HS-5 (cell line): ENCODE measurements at places on chromosomes 11 and 22.
A peak's percentile ranks its signal among the peaks of the same experiment; 100 is the strongest.

GRCh38 chr11:126702165-126702720 is 298.3 kb downstream of the KIRREL3 start:
- no peak for DNase-seq

DNA sequence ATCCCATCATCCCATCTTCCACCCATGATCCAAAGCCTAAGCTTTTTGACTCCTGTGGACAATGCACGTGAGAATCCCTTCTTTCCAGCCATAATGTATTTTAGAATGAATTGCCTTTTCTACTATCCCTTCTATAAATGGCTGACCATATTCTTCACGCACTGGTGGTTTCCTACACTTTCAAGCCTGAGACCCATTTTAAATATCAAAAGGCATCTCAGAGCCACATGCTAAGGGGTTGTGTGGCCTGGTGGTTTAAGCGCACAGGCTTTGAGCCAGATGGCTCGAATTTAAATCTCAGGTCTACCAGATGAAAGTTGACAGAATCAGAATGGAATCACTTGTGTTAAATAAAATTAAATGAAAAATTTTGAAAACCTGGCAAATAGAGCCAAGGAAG is 54.5 kb downstream of the C11orf91 start:
- no peak for DNase-seq

- DNase-seq, result no peak
These were observed 16.0 kb downstream of the TUBA8 start for GRCh38 chr22:18126606-18127005.

- DNase-seq, result no peak
These were observed 82.4 kb upstream of the BLID start for GRCh38 chr11:122198291-122198983.

GRCh38 chr11:132048040-132048439 is 677.6 kb downstream of the NTM start:
- DNase-seq, result no peak

DNA sequence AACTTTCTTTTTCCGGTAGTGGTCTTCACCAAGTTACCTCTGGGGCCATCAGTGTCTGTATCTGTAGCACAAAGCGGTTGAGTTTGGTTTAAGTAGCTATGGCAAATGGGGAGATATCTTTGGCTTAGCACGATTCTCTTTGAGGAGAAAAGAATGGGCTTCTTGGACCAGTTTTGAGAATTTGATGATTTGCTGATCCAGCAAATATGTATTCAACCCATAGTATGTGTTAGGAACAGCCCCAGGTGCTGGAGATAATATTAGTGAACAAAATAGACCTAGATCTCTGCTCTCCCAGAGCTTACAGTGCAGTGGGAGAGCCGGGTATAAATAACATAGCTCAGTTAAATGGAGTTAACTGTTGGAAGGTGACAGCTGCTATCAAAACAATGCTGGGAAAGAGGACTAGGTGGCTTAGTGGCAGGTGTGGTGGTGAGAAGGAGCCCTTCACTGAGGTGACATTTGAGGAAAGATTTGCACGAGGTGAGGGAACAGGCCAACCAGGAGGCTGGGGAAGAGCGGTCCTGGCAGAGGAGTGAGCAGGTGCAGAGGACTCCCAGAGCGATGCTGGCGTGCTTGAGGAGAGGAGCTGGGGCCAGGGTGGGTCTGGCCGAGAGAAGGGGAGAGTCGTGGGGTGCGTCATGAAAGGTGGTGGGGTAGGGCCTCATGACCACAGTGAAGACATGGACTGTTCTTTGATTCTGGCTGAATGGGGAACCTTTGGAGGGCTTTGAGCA is 5.0 kb downstream of the TBC1D22A start:
- no peak for DNase-seq

DNA sequence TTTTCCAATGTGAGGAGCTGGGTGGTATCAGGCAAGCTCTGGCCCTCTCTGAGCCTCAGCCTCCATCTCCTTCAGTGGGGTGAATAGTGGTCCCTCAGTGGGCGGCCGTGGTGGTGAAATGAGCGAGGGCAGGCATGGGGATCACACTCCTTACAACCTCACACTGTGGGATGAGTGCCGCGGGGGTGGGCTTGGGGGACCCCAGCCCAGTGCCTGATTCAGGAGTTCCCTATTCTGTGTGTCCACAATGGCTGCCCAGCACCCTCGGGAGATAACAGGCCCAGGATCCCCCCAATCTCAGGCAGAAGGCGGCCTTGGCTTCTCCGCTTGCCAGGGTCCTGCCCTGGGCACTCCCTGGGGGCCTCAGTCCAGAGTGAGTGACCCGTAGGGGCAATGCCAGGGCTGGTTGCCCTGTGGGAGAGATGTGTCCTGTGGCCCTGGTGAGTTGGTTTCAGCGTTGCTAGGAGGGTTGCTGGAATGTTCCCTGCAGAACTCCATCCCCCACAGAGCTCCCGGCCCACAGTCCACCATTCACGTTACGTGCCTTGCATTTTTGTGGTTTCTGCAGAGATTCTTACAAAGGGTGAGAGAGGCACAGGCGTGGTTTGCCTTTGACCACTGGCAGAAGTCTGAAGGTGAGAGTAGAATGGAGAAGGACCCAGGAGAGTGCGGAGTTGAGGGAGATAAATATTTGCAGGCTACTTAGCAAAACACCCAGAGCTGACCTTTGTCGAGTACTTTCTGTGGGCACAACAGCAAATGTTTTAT is 2.9 kb downstream of the ALDH3B1 start:
- DNase-seq, result peak; percentile 77

- DNase-seq, result no peak
These were observed 364.0 kb downstream of the GRM5 start for GRCh38 chr11:88701816-88702215.

DNA sequence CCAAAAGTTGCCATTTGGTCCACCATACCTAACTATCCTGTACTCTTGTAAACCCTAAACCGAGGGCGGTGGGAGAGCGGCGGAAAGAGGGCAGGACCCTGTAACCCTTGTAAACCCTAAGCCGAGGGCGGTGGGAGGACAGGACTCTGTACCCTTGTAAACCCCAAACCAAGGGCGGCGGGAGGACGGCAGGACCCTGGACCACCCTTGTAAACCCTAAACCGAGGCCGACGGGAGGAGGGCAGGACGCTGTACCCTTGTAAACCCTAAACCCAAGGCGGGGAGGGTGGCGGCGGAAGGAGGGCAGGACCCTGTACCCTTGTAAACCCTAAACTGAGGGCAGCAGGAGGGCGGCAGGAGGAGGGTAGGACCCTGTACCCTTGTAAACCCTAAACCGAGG is 12.5 kb upstream of the OR52I2 start:
- no peak for DNase-seq

GRCh38 chr22:23274146-23274526 is 93.8 kb downstream of the BCR start:
- no peak for DNase-seq

DNA sequence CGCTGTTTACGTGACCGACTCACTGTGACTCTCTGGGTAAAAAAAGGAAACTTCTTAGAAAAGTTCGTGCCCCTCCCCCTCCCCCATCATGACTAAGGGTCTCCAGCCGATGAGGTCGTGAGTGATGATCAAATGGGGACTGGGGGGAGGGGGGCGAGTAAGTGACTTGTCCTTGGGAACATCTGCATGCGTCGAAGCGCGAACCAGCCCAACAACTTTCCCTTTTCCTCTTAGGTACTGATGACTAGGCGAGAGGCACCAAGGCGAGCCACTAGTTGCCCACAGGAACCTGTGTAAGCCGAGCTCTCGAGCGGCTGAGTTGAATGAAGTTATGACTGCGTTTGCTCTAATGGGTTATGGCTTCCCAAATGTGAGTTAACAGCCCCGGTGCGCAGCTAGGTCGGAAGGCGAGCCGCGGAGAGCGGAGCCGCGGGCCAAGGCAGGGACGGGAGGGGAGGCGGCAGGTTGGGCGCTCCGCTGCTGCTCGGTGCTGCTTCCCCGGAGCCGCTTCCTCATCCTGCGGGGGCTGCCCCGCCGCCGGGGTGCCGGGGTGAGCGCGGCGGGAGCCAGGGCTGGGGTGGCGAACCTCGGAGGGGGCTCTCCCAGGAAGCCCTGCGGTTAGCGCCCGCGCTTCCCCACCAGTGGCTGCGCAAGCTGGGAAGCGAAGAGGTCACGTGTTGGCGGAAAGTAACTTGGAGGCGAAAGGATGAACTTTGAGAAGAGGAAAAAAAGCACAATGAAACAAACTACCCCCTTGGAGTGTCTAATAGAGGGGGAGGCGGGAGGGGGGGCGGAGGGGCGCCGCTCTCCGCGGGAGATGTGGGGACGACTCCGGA is 22.1 kb upstream of the BDNF start:
- no peak for DNase-seq

DNA sequence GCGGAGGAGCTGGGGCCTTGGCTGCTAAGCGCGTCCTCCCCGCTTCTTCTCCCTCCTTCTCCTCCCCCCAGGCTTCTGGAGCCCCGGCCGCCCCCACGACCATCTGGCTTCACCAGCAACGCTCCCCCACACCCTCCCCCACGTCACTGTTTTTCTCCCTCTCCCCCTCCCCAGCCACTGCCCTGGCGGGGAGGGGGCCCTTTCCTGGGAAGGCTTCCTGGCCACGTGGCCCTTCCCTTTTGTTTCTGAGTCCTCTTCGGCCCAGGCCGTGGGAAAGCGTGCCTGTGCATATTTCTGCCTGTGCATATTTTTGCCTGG is 27.7 kb downstream of the RTN4R start:
- DNase-seq, result no peak

DNA sequence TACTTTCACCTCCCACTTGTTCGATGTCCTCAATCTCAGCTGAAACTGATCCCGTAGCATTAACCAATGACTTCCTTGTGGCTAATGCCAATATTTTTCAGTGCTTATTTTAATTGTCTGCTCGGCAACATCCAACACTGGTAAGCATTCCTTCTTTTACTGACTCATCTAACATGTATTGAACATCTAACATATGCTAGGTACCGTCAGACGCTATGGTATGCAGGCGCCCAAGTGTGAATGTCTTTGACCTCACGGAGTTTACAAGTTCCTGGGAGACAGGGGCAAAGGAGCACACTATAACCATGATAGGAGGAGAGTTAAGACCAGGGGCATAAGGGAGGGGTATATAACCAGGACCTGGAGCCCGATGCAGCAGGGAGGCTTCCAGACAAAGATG is 1.7 kb downstream of the BRMS1 start:
- no peak for DNase-seq

DNA sequence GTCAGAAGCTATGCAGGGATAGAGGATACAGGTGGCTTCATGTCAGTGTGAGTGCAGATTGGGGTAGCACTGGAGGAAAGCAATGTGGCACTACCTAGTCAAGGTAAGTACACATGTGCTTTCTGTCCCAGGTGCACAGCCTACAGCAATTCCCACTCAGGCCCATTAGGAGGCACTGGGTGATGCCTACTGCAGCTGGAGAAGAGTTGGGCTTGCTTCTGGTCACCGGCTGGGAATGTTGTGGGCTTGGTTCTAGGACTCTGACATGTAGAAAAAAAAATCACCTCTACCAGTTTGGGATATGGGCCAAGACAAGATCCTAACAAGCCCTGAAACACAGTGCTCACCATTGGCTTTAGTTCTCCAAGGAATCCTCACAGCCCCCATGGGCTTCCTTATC is 69.7 kb downstream of the TENM4 start:
- DNase-seq, result no peak
